ENCODE measurements at places on chromosomes 12 and 14.

DNA sequence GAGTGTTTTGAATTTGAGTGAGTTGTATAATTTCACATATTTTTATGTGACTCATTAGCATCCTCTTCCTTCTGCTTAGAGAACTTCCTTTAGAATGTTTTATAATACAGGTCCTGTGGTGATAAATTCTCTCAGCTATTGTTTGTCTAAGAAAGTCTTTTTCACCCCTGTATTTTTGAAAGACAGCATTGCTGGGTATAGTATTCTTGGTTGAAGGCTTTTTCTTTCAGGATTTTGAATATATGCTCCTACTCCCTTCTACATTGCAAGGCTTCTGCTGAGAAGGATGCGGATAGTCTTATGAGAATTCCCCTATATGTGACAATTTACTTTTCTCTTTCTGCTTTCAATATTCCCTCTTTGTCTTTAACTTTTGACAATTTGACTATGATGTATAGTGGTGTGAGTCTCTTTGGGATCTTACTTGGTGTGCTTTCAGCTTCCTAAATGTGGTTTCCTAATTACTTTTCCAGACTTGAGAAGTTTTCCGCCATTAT is 118.9 kb upstream of the HMGA2 start:
- DNase-seq = no peak

GRCh38 chr12:132056951-132057350 is 87.2 kb downstream of the DDX51 start:
- no peak for DNase-seq

DNA sequence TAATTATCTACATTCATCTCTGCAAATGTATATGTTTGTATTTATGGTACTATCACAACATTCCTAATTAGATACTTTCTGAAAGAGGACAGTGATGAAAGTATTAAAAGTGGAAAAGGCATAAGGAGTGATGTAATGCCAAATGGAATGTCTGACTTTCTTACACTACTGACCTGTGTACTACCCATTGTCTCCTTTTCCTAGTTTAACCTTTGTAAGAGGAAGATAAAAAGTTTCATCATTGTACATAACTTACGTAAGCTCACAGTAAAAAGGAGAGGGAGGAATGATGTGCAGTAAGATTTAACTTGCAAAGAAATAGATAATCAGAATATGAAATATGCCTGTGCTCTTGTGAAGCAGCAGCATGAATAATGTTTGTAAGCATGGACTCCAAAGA is 55.9 kb downstream of the SOX5 start:
- peak; percentile 45 for DNase-seq

- peak; percentile 48 for DNase-seq
These were observed 29.6 kb downstream of the CCDC92 start for GRCh38 chr12:123942911-123943648.

GRCh38 chr14:103521438-103521950 is 1.1 kb downstream of the CKB start:
- DNase-seq = no peak

GRCh38 chr12:57214398-57214781 is 2.2 kb upstream of the NXPH4 start:
- peak; percentile 66 for DNase-seq

- no peak for DNase-seq
These were observed 1.4 kb upstream of the FOXN3 start for GRCh38 chr14:89418452-89418851.

DNA sequence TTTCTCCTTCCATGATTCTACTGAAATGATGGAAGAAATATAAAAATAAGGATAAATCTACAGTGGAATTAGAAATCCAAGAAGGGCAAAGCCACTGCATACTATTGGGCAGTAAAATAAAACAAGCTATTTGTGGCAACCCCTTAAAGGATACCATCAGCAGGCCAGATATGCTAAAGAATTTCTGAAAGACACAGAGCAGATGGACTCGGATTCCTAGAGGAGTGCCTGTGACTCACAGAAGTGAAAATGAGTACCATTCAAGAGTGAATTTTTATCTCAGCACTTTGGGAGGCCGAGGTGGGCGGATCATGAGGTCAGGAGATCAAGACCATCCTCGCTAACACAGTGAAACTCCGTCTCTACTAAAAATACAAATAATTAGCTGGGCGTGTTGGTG is 318.1 kb downstream of the LRIG3 start:
- DNase-seq = no peak

DNA sequence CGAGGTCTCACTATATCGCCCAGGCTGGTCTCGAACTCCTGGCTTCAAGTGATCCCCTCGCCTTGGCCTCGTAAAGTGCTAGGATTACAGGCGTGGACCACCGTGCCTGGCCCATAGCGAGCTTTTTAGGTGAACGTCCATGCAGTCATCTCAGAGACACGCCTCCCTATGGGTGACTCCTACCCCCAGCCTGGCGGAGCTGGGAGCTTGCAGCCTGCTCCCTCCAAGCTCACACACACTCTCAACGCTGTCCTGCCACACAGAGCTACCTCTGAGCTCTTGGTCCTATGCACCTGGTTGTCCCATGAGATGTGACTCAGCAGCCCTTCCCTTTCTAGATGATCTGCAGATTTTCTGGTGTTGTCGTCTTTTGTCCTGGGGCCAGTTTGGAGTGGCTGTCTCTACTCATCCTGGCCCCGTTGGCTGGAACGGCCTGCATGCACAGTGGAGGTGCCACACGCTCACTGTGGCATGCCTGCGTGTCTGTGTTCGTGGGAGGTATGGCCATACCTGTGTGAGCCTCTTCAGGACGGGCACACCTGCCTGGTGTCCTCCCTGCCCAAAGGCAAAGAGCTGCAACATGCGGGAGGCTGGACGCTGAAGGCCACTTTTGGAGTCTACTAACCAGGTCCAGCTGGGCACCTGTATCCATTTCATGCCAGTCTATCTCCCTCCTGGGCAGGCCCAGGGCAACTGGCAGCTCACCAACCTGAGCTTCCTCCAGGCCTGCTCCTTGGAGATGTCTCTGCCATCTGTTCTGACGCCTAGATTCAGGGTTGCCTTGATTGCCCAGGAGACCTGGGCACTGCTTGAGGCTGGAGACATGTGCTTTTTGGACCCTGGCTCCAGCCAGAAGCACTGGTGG is 18.1 kb downstream of the CABP1 start:
- no peak for DNase-seq

DNA sequence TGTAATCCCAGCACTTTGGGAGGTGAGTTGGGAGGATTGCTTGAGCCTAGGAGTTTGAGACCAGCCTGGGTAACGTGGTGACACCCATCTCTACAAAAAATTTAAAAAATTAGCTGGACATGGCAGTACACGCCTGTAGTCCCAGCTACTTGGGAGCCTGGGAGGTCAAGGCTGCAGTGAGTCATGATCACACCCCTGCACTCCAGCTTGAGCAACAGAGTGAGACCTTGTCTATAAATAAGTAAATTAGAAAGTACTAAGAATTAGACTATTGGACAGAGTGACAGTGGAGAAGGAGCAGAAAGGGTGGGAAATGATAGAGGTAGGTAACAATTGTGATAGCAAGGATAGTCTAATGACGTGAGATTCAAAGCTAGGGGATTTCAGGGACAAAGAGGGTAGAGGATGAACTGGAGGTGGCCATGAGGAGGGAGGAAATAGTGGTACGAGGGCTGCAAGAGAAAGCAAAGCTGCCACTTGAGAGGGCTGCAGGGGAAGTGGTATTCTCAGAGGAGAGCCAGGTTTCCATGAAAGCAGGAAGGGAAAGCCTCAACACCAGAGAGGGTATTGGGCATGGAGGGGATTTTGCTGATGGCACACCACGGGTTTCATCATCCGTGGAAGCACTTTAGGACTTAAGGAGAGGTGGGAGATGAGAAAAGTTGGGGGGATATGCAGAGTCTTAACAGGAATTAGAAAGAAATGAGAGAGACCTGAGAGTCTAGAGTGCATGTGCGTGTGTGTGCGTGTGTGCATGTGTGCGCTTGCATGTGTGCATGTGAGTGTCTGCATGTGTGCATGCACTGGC is 85.6 kb downstream of the SYNE2 start:
- DNase-seq = peak; percentile 61

- peak; percentile 64 for DNase-seq
These were observed 10.7 kb downstream of the MOAP1 start for GRCh38 chr14:93173943-93174395.

DNA sequence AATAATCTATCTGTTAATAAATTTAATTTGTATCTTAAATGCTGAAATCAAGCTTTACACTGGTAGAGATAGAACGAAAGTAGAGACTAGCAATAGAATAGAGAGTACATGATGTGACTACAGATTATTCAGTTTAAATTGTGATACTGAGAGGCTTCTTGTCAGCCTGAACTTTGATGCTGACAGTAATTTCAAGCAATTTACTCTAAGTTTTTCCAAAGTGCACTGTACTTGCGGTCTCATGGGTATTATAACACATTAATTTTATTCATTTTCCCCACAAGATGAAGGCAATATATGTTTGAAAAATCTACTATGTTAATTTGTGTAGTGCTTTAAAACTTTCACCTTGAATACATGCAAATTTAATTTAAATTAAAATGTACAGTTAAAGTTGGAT is 914.0 kb upstream of the FBXO33 start:
- no peak for DNase-seq

GRCh38 chr12:40986001-40986400 is 202.1 kb upstream of the PDZRN4 start:
- no peak for DNase-seq

DNA sequence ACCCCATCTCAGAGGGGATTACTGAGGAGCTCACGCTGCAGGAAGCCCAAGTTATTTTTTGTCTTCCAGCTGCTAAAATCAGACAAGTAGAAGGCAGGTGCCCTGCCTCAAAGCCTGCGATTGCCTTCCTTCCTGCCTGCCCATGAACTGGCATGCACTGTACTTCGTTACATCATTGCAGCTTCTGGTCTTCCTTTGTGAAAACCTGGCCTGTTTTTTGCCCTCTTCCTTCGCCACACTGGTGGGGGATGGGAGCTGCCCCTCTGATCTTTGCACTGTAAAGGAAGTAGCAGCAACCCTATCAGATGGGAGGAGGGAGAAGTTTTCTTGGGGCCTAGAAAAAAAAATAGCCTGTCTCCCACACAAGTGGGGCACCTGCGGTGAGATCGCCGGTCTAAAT is 1098.7 kb downstream of the BCL11B start:
- no peak for DNase-seq

Data from choroid plexus epithelial cell (primary cell).